Naive thymus-derived CD4-positive, alpha-beta T cell (primary cell): ENCODE measurements at places on chromosomes 12 and 14. TPM values are rescaled to one million over a fixed set of nuclear protein-coding genes. Genes with fewer than 3 reads are reported as not detected.
A peak's percentile ranks its signal among the peaks of the same experiment; 100 is the strongest.

MBD6 gene
- 120 TPM for total RNA-seq

HOXC4 gene
- total RNA-seq, result 0.24 TPM

CNTN1 gene
- not detected for total RNA-seq

DNA sequence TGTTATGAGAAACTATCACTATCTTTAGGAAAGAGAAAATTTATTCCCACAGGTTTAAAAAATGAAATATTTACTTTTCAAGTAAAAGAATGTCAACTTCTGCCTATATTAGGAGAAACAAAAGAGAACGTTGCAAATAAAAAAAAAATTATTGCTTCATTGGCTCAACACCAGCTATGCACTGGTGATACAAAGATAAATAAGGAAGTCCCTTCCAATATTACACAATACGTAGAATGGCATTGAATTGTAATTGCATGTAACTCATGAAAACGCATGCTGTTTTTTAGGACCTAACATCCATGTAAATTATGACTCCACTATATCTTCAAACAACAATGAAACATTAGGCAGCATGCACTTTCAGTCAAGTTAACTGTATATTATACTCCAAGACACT lies 56.4 kb upstream of the RERGL start:
- DNase-seq, result no peak

DNA sequence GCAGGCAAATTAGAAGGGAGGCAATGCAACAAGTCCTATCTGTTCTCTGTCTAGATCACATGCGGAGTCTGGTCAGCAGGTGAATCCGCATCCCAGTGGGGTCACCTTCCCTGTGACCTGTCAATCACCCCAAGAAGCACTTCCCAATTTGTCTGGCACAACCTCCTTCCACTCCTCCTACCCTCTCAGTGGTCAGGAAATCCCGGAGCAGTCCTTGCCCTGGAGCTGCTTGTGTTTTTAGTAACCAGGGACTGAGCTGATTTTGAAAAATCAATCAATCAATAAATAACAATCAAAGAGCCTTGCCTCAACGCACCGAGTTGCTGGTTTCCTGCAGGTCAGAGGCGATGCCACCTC lies 572 bp upstream of the ACSS3 start:
- DNase-seq, result no peak

GRCh38 chr14:21924479-21924878 lies 250.9 kb upstream of the OR4E1 start:
- DNase-seq, result peak; percentile 74

DNA sequence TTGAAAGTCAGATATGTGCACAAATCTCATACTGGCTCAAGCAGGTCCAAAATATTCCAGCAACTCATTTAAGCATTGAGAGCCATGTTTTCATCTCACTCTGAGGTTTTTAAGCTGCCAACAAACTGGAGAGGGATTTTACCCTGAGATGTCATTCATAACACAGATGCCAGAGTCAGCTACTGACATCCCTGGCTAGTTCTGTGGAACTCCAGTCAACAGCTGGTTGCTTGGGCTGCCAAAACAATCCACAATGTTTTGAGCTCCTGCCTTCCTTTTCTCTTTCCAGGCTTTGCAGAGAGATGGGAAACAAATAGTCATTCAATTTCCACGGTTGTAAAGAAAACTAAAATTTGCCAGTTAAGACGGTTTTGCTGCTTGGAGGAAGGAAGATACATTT lies 621.2 kb upstream of the FBXO33 start:
- no peak for DNase-seq

DNA sequence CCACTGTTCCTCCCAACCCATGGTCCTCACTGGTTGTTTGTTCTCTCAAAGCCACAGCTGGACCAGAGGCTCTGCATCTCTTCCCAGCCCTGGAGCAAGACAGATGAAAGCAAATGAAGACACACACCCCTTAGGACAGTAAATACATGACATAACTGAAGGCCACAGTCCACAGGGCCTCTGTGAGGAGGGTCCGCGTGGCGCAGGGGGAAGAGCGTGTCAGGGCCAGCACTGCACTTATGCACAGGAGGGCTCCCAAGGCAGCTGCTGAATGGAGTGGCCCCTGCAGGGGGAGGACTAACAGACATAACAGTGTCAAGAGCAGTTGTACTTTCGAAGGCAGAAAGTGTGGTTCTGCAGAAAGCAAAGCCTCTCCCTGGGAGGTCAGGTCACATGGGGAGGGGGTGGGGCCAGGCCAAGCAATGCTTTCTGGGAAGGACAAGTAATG lies 79.9 kb downstream of the CHGA start:
- DNase-seq, result no peak

DNA sequence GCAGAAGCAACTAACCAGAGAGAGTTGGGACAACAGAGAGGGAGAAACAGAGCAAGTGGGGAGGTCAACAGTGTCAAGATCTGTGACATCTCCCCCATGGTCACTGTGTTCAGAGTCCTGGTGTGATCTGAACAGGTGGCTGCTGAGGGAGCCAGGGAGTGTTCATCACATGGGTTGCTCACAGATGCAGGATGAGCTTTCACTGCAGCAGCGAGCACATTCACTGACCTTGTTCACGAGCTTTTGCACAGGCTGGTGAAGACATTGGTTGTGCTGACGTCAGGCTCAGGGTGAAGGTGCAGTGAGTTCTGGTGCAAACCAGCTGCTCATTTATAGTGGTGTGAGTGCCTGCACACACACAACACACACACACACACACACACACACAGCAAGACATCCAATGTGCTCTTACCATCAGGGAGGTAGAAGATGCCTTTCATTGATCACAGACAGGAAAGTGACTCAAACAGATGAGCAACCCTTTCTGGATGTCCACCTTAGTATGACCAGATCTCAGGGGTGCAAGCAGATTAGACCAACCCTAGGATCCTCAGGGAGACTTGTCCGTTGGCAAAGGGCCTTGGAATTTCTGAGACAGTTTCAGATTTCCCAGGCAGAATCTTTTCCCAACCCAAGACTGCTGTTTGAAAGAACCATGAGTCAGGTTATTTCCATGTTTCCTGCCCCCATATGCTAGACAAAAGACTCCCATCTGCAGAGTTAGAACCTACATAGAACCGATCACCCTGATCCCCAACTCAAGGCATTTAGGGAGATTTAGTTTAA lies 44.3 kb upstream of the OR10AD1 start:
- DNase-seq, result no peak
